ENCODE measurements at places on chromosomes 2 and 18.
A peak's percentile ranks its signal among the peaks of the same experiment; 100 is the strongest.

- DNase-seq, result no peak
Measured at GRCh38 chr2:223797037-223797436, 40.3 kb downstream of the AP1S3 start.

GRCh38 chr2:163735685-163736432 lies at the start of gene FIGN:
Gene FIGN, minus strand, starts transcription at chr2:163736008. Its CDS starts 1,081 bp downstream, at chr2:163734927.
- peak; percentile 84 for DNase-seq

GRCh38 chr2:172329416-172329773 lies 98.0 kb upstream of the ITGA6 start:
- DNase-seq, result no peak

GRCh38 chr2:39203382-39203781 lies 40.4 kb downstream of the CDKL4 start:
- no peak for DNase-seq

DNA sequence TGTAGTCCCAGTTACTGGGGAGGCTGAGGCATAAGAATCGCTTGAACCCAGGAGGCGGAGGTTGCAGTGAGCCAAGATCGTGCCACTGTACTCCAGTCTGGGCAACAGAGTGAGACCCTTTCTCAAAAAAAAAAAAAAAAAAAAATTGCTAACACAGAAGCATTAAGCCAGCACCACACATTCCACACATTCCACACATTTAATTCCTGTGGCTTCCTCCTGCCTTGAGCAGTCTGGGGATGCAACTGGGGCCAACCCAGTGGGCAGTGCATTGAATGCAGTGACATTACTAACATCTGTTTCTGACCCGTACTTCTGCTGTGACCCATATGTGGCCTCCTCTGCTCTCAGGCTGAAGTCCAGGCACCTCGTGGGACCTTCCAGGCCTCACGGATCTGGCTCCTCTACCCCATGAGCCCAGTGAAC lies 107.0 kb downstream of the BCL2L11 start:
- DNase-seq, result no peak

DNA sequence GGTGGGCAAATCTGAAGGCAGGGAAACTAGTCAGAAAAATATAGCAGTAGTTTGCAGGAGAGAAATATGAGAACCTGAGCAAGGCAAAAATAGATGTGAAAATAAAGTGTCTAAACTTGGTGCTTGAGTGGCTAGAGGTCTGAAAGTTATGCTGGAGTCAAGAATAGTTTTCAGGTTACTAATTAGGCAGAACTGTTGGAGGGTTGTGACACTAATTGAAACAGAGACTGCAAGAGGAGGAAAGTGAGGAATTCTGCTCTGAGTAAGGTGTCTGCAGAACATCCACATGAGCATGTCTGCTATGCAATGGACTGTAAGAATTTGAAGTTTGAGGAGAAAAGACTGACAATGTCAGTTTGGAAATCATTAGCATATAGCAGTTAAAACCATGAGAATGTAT lies 444.0 kb upstream of the LRRTM1 start:
- no peak for DNase-seq
